ENCODE measurements at places on chromosomes 16 and 17. TPM values are rescaled to one million over a fixed set of nuclear protein-coding genes. Genes with fewer than 3 reads are reported as not detected.

GRCh38 chr16:27221576-27222248 is 18.4 kb downstream of the KDM8 start:
- DNase-seq, result no peak

The KRTAP1-3 gene
- polyA plus RNA-seq, result not detected

DNA sequence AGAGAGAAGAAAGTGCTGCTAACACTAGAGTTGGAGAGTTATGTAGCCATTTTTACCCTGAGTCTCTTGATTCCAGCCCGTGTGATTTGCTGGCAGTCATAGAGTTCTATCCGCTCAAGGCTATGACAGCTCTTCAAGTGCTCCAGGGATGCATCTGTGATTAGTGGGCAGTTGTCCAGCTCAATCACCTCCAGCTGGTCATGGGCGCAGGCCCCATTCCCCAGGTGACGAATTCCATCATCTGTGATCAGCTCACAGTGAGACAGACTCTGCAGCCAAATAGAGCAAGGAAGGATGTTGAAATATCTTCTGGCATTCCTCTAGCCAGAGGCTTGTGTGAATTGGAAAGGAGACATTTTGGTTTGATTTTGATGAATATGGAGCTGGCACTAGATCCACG is 38.4 kb upstream of the STAC2 start:
- DNase-seq, result no peak

DNA sequence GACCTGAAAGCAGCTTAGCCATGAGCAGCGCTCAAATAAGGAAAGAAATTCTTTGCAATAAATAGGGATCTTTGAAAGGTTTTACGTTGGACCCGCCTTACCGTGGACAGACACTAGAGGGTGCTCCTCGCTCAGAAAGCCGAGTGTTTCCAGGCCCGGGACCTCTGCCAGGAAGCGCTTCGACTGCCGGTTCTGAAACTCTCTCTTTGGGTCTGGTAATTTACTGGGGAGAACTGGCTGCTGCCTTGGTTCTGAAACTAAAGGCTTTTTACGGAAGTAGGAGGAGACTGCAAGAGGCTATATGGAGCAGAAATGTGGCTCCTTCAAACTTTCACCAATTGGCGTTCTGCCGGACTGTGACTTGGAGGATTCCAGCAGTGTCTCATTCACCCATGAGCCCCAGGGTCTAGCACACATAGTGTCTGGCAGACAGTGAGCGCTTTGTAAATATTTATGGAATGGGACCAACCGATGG is 45.6 kb upstream of the HOXB9 start:
- DNase-seq, result peak; percentile 52

- no peak for DNase-seq
These were observed 18.3 kb upstream of the CBX8 start for GRCh38 chr17:79814974-79815835.

DNA sequence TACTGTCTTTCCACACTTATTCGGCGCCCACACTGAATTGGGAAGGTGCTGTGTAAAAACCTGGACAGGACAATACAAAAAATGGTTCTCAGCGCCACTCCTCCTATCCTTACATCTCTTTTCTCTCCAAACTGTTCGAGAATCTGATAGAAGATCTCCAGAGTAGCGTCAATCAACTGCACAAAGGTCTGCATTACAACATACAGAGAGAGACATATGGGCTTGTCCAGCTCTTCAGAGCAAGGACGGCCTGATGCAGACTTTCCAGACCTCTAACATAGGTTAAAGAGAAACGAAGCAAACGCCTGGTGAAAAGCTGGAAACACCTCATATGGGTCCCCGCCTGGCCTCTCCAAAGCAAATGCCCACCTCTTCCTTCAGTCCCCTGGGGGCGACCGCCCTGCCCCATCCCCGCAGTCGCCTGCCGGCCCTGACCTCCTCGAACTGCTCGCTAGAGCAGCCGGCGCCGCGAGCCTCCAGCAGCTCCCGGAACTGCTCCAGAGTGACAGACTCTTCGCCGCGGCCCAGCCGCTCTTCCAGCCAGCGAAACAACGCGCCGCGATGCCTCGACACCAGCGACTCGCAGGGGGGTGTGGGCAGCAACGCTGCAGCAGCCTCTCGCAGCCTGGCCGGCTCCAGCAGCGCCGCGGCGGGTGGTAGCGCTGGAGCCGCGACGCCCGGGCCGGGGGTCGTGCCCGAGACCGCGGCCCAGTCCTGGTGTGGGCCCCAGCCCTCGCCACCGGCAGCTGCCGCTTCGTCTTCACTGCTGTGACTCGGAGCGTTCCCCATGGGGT is 526 bp downstream of the ZZEF1 start:
- DNase-seq, result no peak

DNA sequence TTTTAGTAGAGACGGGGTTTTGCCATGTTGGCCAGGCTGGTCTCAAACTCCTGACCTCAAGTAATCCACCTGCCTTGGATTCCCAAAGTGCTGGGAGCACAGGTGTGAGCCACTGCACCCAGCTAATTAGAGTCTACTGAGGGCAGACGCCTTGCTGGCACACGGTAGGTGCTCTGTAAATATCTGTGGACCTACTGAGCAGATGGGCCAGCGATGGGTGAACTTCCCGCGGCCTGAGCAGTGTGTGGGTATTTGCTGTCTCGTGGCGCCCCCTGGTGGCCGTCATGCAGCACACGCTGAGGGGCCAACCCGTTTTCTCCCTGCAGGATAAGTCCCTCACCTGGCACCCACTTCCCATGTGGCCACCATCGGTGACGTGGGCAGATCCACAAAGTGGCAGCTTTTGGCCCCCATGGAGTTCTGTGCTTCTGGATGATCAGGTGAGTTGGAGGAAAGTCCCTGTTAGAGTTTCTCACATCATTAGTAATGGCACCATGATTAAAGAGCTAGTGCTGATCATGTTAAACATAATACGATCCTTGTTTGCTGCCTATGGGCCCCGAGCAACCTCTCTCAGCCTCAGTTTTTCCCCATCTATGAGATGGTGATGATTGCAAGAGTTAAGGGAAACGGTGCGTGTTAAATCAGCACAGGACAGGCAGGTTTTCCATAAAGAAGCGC is 40.7 kb downstream of the ZDHHC7 start:
- no peak for DNase-seq

GRCh38 chr17:67441052-67441895 is 64.2 kb downstream of the PITPNC1 start:
- DNase-seq, result no peak

The LRRC59 gene
- 59.4 TPM for polyA plus RNA-seq

DNA sequence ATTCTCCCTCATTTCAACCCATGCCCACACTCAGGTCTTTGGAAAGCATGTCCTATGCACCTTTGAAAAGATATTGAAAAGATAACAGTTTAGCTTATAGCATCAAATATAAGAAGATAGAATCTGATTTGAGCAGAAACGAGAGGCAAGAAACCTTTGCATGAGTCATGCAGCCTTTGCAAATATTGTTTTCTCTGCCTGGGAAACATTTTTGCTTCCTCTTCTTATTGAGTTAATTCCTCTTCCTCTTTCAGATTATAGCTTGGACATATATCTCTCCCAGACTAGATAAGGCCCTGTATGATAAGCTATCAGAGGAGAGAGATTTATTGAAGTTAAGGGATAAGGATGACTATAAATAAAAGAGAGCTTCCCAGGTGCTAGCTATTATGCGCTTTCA is 46.1 kb upstream of the KCNJ2 start:
- no peak for DNase-seq

DNA sequence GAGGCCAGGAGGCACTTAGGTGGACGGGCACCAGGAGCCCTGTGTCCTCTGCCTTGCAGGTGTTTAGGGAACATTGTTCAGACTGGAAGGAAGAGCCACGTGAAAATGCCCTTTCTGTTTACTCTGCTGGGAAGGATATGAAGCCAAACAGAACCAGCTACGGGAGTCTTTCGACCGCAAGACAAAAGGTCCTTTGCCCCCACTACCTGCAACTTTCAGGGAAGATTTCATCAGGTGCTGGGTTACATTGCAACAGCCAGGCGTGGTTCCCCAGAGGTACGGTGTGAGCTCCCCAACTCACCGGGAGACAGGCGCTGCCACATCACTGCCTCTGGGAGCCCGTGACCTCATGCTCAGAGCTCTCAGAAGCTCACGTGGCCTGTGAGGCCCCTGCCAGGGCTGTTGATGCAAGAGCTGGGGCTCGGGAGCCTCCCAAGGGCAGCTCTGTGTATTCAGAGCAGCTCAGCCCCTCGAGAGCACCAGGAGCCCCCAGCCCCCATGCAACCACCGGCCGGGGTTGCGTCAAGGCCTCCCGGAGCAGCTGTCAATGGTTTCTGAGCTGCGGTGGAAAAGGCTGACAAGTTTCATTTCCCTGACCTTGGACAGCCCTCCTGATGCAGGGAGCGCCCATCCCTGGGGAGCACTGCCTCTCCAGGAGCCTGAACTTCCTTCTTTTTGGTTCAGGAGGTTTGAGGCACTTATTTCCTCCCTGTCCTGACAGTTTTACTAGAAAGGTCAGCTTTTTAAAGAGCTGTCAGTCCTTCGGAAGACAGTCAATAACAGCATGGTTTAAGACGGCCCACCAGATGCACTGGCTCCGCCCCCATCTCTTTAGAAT is 42.1 kb downstream of the TBC1D16 start:
- no peak for DNase-seq

- no peak for DNase-seq
These were observed 11.1 kb upstream of the STRADA start for GRCh38 chr17:63752707-63753106.

DNA sequence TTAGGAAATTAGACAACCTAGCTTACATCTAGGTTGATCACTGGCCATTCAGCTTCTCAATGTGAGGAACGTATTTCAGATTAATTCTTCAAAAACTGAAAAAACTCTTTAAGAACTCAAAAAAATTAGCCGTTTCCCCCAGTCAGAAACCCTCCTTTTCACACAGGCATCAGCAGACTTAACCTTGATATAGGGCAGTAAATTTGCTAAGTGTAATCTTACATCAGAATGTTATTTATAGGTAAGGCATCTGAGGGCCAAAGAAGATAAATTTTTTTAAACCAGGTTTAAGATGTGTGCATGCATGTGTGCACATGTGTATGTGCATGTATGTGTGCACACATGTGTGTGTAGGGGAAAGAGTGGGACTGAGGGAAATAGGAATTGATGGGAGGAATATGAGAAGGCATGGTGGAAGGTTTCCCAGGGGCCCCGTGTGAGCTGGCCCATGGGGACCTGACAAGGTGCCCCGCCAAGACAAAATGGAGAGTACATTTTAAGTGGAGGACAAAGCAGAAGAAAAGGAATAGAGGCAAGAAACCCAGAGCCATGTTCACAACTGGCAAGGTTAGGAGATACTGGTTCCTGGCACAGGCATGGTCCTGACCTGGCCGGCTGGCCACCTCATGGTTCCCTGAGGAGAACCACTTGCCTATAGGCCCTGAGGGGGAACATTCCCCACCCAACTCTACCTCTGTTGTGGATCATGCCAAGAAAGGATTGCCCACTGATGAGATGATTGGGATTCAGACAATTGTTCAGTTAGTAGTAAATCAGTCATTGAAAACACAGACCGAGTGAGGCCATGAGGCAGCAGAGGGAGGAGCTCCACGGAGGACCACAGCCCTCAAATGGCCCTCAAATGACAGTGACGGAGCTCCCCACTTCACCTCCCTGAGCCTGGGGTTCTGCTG is 33.0 kb downstream of the TEX2 start:
- DNase-seq, result no peak

DNA sequence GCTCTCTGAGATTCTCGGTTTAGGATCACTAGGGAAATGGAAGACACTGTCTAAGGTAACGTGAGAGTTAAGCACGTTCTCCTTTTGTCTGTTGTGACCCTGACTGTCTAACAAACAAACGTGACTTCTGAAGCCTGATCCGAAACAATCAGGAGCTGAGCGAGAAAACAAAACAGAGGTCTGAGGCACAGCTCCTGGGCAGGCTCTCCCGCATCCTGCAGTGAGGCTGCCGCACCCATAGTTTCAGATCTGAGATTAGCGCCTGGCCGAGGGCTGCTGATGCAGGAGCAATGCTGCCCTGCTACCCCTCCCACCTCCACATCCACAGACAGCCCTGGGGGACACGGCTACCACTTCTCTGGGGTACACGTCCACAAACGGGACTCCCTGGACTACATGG is 46.7 kb downstream of the RNF157 start:
- DNase-seq, result no peak

DNA sequence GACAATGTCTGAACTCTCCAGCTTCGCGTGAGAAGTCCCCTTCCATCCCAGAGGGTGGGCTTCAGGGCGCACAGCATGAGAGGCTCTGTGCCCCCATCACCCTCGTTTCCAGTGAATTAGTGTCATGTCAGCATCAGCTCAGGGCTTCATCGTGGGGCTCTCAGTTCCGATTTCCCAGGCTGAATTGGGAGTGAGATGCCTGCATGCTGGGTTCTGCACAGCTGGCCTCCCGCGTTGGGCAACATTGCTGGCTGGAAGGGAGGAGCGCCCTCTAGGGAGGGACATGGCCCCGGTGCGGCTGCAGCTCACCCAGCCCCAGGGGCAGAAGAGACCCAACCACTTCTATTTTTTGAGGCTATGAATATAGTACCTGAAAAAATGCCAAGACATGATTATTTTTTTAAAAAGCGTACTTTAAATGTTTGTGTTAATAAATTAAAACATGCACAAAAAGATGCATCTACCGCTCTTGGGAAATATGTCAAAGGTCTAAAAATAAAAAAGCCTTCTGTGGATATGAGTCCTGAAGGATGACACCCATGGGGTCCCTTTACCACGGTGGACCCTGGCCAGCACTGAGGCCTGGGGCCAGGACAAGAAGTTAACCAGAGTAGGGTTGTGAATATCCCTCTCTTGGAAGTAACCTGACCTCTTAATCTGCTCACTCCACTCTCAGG is 10.5 kb upstream of the ITGAD start:
- no peak for DNase-seq
